Myometrial cell (primary cell): ENCODE measurements at places on chromosomes 2 and 18. TPM values are rescaled to one million over a fixed set of nuclear protein-coding genes. Genes with fewer than 3 reads are reported as not detected.

RBKS gene
- total RNA-seq, result 7.3 and 7.8 TPM in 2 replicates

BMP10 gene
- not detected in 2 replicates for total RNA-seq

SCN2A gene
- total RNA-seq, result 2.0 and 9.0 TPM in 2 replicates

VIT gene
- 1.4 and 1.8 TPM in 2 replicates for total RNA-seq

SLC35F5 gene
- total RNA-seq, result 65.0 and 87.4 TPM in 2 replicates

REG3A gene
- not detected in 2 replicates for total RNA-seq

GLB1L gene
- total RNA-seq, result 25.1 and 25.5 TPM in 2 replicates

UBE2E3 gene
- total RNA-seq, result 94.6 and 186 TPM in 2 replicates

SAG gene
- total RNA-seq, result not detected in 2 replicates

GRHL1 gene
- under 0.01 TPM in 1 of 2 replicates, not detected in the other for total RNA-seq

REG1B gene
- total RNA-seq, result not detected in 2 replicates

CCDC150 gene
- total RNA-seq, result 0.58 and 1.9 TPM in 2 replicates

FEV gene
- not detected in 2 replicates for total RNA-seq

MYCN gene
- 1.2 TPM in 1 of 2 replicates, not detected in the other for total RNA-seq

RTP5 gene
- not detected in 2 replicates for total RNA-seq

DAW1 gene
- total RNA-seq, result 2.8 and 9.8 TPM in 2 replicates
